ENCODE measurements at places on chromosomes 3 and 15.

DNA sequence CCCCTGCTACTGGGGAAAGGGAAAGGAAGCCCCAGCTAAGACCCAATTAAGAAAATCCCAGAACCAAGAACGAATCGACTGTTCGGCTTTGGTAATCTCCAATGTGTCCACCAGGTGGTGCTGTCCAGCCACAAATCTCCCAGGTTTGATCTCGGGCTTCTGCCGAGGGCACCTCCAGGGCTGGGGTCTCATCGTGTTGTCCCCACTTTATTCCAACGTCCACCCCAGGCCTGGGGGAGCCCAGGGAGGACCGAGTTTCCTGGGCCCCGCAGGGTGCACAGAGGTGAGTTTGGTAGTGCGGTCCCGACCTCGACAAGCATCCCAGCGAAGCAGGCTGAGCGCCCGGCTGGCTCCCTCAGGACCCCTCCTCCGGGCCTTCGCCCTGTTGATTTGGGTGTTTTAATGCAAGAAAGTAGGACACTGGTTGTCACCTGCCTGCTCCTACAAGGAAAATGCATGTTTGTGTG is 185.1 kb downstream of the GOLGA6L6 start:
- no peak for DNase-seq

DNA sequence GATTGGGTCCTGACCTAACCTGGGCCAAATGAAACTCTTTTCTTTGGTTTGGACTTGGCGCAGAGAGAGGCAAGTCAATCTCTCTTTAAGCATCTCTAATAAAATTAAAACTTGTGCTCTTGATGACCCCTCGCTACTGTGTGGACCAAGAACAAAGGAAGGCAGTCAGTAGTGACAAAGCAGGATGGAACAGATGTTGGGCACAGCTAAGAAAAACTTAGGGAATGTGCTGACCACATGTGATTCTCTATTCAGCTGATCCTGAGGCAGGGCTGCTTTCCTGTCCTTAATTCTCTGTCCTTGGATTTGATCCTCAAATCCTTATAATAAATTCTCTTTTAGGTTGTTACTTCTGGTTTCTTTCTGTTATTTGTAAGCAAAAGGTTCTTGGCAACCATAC is 259.9 kb downstream of the ZIC1 start:
- no peak for DNase-seq

GRCh38 chr3:101567528-101568317 is 6.1 kb downstream of the TRMT10C start:
- no peak for DNase-seq

GRCh38 chr3:48403533-48404439 is 26.1 kb downstream of the PLXNB1 start:
- no peak for DNase-seq

DNA sequence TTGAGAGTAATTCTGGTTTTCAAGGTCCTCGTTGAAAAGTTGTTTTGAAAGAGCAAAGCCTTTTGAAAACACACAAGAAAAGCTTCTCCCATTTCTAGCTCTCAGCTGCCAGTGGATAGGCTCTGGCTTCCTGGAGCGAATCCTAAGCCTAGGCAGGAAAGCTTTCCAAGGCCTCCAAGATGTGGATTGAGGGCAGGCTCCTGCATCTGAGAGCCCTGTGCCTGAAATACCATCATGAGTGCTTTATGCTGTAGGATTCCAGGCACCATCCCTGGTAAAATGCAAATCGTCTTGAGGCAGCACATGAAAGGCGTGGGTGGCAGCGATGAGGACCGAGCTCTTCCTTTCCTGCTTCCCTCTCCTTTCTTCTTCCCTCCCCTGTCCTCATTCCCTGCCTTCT is 60.7 kb upstream of the CORO2B start:
- no peak for DNase-seq

GRCh38 chr3:42177068-42177800 is 86.1 kb downstream of the TRAK1 start:
- no peak for DNase-seq

DNA sequence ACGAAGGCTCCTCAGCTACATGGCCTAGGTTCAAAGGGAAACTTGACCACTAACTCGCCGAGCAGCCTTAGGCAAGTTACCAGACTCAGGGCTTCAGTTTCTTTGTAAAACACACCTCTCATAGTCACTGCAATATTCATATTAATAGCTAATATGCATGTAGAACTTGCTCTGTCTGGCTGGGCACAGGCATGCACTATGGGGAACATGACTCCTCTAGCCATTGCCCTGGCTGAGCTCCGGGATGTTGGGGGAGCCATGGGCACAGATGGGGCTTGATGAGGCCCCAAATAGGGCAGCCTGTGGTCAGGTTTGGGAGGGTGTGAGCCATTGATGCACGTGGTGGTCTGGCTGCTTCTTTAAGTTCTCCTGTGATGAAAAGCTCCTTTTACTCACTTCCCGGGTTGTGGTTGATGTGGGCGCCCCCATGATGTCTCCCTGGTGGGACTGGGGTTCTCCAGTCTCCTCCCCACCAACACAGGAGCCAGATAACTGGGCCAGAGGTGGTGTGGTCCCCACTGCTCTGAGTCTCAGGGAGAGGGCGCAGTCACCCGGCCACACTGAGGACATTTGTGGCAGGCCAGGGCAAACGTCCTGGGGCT is 29.4 kb upstream of the DUSP7 start:
- DNase-seq: no peak

DNA sequence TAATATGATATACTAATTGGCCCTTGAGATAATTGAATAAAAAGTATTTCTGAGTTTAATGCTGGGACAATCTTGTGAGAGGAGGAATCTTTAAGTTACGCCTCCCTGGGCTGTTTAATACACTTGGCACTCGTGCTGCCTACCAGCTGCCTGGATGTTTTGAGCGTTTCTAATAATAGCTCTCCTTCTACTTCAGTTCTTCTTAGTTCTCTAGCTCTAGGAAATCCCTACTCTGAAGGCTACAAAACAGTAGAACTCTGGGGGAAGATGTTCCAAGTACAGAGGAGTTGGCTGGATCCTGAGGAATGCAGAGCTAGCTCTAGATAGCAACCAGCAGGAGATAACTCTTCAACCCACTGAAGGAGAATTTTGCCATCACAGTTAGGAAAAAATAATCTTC is 3.5 kb downstream of the NAALADL2 start:
- DNase-seq: no peak

GRCh38 chr3:99286266-99286845 is 352.0 kb upstream of the COL8A1 start:
- DNase-seq: no peak

Data from substantia nigra (tissue), 51 donors.